ENCODE measurements at places on chromosomes 7 and 10.
A peak's percentile ranks its signal among the peaks of the same experiment; 100 is the strongest.

- DNase-seq: no peak
Observed at GRCh38 chr10:28938745-28939144, 261.4 kb downstream of the BAMBI start.

- DNase-seq: no peak
Observed at GRCh38 chr10:86481761-86482160, 39.8 kb downstream of the WAPL start.

GRCh38 chr7:1085910-1086421, 1.9 kb upstream of the GPER1 start:
- DNase-seq: no peak

DNA sequence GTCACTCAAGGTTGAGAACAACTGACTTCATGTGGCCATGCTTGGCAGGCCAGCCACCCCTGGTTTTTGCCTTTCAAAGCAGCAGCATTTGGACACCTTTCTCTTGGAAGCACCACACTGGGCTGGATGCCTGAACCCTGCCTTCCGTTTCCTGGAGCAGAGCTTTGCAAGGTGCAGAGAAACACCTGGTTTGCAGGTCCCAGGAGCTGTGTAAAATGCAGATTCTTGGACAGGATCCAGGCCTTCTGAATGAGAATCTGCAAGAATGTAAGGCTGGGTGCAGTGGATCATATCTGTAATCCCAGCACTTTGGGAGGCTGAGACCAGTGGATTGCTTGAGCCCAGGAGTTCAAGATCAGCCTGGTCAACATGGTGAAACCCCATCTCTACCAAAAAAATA, 18.0 kb upstream of the DUSP5 start:
- no peak for DNase-seq

DNA sequence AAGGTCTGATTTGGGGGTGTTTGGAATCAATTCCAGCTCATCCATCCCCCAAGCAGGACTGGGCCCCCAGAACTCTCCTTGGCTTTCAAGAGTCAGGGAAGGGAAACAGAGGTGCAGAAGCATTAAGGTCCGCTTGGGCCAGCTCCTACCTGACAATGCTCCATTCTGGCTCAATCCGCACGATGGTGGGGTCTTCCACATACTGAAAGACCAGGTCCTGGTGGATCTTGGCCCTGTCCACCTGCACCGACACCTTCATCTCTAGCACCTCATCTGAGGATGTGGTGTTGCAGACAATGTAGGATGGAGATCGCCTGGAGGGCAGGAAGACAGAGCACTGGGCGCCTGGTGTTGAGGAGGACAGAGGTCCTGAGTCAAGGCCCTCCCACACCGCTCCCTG, 391.1 kb downstream of the PLXNA4 start:
- no peak for DNase-seq

DNA sequence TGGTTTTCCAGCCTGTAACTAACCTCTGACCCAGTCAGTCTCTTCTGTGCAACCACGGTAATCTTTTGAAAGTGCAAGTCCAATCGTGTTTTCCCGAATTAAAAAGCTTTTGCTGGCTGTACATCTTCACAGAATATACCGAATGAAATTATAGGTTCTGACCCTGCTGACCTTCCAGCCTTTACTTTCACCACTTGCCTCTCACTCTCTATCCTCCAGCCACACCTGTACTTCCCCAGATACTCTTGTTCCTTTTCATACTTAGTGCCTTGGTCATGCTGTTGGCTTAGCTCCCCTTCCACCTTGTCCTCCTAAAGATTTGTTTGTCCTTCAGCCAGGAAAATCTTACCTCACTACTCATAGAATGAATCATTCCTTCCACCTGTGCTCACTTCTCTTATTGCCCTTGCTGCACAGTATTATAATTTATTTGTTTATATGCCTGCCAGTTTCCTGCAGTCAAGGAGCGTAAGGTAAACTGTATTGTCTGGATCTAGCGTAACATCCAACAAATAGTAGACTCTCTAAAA, 2.3 kb upstream of the PNPLA8 start:
- DNase-seq: no peak

GRCh38 chr10:3034616-3035015, 32.7 kb upstream of the PFKP start:
- DNase-seq: no peak

DNA sequence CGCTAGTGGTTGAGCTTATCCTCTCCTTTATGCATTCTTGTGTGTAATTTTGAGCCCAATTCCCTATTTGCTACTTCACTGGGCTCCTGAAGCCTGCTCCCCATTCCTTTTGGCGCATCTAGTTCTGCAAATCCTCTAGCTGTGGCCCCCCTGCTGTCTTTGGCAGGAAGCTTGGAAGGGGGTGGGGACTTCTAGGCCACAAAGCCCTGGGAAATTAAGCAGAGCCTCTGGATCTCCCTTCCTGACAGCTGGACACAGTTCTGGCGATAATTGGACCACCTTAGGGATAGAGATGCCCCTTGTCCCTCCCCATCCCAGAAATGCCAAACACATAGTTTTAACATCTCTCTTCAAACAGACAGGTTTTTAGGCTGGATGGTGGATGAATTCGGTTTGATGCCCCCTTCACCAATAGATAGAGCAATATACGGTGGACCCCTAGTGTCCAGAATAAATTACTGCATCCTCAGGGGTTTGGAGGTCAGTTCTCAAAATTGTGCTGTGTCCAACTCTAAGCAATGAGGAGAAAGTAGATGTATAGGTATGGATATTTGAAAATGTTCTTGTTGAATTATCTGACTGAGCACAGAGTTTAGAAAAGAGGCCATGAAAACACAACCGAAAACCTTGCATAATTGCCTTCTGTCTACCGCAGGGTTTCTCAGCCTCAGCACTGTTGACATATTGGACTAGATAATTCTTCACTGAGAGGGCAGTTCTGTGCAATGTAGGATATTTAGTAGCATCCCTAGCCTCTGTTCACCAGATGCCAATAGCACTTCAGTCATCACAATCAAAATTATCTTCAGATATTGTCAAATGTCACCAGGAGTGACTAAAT, 75.5 kb downstream of the PAPSS2 start:
- no peak for DNase-seq

DNA sequence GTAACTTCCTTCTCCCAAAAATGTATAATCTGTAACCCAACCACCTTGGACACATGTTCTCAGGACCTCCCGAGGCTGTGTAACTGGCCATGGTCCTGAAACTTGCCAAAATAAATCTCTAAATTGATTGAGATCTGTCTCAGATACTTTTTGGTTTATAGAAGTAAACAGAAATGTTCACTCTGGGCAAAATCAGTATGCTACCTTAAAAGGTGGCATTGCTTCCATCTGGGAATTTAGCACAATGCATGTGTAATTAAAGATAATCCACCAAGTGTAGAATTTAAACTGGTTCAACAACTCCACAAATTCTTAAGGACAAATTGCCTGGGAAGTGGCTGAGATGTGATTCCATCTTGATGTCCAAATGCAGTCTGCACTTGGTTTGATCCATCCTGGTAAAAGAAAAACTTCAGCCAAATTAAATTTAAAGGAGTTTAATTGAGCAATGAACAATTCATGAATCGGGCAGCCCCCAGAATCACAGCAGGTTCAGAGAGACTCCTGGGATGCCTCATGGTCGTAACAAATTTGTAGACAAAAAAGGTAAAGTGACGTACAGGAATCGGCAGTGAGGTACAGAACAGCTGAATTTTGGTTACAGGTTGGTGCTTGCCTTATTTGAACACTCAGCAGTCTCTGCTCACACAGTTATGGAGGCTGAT, 102.6 kb upstream of the PFKP start:
- DNase-seq: no peak

DNA sequence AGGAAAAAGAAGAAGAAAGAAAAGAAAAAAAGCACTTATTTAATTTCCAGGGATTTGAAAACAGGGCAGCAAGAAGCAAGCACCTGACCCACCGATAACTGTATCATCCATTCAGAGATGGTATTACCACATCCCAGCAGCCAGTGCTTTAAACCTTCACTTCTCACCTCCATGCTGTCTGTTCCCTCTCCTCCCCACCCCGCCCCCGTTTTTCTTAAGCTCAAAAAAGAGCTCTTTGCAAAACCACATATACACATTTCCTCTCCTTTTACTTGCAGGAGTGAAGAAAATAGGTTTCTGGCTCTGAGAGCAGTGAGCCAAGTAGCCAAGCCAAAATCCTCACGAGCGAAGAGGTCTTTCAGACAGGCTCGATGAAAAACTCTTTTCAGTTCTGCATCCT, 2.2 kb downstream of the STOX1 start:
- no peak for DNase-seq

DNA sequence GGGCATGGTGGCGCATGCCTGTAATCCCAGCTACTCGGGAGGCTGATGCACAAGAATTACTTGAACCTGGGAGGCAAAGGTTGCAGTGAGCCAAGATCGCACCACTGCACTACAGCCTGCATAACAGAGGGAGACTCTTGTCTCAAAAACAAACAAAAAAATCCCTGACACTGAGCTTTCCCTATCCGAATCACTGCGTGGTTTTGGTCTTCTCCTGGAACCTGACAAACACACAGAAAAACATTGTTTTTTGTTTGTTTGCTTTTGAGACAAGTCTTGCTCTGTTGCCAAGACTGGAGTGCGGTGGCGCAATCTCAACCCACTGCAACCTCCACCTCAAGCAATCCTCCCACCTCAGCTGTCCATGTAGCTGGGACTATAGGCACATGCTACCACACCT, 50.4 kb upstream of the PTPRN2 start:
- no peak for DNase-seq

GRCh38 chr10:4332764-4333458, 493.1 kb upstream of the AKR1E2 start:
- DNase-seq: no peak

- DNase-seq: no peak
Observed at GRCh38 chr7:142539901-142540300, 209.4 kb upstream of the PRSS1 start.

DNA sequence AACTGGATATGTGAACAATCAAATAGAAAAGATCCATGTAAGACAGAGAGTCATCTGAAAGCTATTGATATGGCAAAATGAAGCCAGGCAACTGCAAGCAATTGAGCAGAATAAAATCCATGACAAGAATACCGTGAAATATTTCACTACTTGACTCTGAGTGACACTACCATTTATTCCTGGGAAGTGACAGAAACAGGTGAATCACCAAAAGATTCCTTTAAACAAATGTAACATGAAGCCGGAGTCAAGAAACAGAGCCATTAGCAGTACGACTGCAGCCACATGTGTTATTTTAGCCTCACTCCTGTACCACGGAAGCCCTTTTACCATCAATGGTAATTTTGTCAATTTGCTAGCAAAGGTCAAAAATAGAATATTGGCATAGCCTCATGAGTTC, 197.7 kb upstream of the POT1 start:
- DNase-seq: no peak

DNA sequence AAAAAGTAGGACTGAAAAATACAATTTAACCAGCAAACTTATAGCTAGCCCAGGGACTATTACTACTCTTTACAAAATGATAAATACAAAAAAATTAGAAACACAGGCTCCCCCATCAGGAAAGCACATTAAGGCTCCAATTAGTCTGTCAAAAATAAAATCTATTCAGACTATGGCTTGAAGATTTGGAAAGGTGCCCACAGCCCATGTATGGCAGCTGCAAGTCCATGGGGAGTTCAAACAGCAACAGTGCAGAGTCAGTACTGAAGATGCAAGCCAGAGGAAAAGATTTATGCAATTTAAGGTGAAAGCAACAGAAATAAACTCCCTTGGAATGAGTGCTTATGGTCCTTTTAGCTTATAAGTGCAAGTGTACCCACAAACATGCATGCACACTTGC, 29.7 kb downstream of the IMMP2L start:
- no peak for DNase-seq

DNA sequence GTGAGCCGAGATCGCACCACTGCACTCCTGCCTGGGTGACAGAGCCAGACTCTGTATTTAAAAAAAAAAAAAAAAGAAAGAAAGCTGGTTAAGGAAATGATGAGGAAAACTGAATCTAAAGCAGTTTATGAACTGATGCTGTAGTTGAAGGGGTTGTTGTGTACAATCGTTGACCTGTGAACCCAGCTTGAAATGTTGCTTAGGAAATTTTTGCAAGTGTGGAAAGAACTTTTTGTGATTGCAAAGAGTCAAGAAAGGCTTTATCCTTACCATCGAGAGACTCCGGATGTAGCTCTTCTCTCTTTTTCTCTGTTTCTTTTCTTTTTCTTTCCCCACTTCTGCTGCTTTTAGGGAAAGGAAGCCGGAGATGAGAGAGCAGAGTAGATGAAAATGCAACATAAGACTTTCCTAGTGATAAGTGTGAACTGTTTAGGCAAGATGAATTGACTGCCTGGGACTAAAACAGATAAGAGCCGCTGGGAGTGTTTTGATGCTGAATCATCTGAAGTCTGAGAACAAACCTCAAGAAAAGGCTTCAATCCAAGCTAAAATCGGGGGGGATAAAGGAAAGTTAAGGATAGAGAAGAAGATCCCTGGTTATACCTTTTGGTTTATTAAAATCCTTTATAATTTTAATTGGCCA, 69.0 kb downstream of the TAF3 start:
- no peak for DNase-seq

- peak; percentile 78 for DNase-seq
Observed at GRCh38 chr7:87220026-87220733, 648 bp upstream of the TMEM243 start.

DNA sequence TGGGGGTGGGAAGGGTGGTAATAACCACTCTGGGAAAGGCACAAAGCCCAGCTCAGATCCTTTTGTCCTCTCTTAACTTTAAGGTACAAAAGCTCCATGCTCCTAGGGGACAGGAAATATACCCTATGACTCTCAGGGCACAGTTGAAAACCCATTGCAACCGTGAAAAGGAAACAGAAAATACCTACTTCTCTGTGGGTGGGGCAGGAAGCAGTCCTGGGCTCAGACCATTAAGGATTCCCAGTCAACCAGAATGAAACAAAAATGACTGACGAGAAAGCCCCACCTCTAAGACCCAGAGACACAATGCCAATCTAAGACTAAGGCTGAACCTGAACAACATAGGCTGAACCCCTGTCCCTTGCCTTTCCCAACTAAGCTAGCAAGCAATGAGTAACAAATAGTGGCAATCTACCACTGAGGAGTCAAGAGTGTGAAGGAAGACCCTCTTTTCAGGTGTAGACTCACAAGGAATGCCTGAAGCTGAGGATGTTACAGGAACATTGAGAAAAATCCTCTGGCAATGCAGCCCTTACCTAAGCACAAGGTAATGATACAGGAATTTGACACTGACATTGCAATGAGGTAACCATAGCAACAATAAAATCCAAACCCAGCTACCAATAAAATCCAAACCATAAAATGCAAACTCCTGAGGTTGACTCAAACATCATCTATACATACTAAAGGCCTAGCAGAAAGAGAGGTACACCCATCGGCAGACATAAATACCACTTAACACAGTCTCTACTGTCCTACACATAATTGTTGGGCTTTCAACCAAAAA, 380.1 kb downstream of the HPSE2 start:
- DNase-seq: no peak

DNA sequence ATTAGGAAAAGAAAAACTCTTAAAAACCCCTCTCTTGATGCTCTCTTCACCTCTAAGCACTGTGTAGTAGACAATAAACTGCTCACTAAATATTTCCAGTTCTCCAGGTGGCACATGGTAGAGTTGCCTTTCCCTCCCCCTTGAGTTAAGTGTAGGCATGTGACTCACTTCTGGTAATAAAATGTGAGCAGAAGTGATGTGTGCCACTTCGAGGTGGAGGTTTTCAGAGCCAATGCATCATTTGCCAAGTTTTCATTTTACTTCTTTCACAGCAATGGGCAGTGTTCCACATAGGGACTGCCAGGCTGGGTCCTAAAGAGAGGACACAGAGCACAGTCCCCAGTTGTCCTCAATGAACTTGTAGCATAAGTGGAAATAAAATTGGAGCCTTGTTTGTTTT, 131.6 kb upstream of the NPY start:
- no peak for DNase-seq

- no peak for DNase-seq
Observed at GRCh38 chr10:103759100-103759781, 96.1 kb downstream of the SH3PXD2A start.

GRCh38 chr7:74017125-74017524, 10.8 kb upstream of the ELN start:
- DNase-seq: no peak
